ENCODE measurements at places on chromosomes 16 and 17. TPM values are rescaled to one million over a fixed set of nuclear protein-coding genes. Genes with fewer than 3 reads are reported as not detected.

GRCh38 chr17:49795372-49795771 lies 6.9 kb downstream of the KAT7 start:
- H3K27ac ChIP-seq = peak overlapping the region; percentile 70
- no peak for DNase-seq
- H3K36me3 ChIP-seq = peaks cover 72% of the 10 kb centered on the region
- no peaks in the 10 kb centered on the region for H3K27me3 ChIP-seq

GRCh38 chr17:64340557-64340956 lies 50.1 kb downstream of the PECAM1 start:
- H3K27me3 ChIP-seq = no peaks in the 10 kb centered on the region
- no peak overlapping the region for H3K27ac ChIP-seq
- H3K4me3 ChIP-seq = no peak overlapping the region
- H3K4me1 ChIP-seq = no peaks in the 10 kb centered on the region
- peaks cover 3% of the 10 kb centered on the region for H3K36me3 ChIP-seq

GRCh38 chr17:27651411-27652345 lies 20.7 kb downstream of the LGALS9 start:
- no peak overlapping the region for H3K27ac ChIP-seq
- peaks cover 9% of the 10 kb centered on the region for H3K36me3 ChIP-seq
- peaks cover 6% of the 10 kb centered on the region for H3K4me1 ChIP-seq
- H3K4me3 ChIP-seq = no peak overlapping the region

- H3K4me1 ChIP-seq = no peaks in the 10 kb centered on the region
- no peak for DNase-seq
- no peak overlapping the region for H3K4me3 ChIP-seq
- no peak overlapping the region for H3K27ac ChIP-seq
- peaks cover 2% of the 10 kb centered on the region for H3K36me3 ChIP-seq
These were observed 145.0 kb downstream of the SLC39A11 start for GRCh38 chr17:72947475-72947874.

Gene EME1
- 40.8 TPM for total RNA-seq

Gene TRAF4
- total RNA-seq = 107 TPM
